ENCODE measurements at places on chromosomes 12 and 14. TPM values are rescaled to one million over a fixed set of nuclear protein-coding genes. Genes with fewer than 3 reads are reported as not detected.

Gene PPP1CC
- polyA plus RNA-seq, result 130 TPM

- H3K4me1 ChIP-seq, result peaks cover 22% of the 10 kb centered on the region
- no peak overlapping the region for H3K4me3 ChIP-seq
- no peak for DNase-seq
- H3K36me3 ChIP-seq, result no peaks in the 10 kb centered on the region
These were observed 24.8 kb downstream of the IL26 start for GRCh38 chr12:68200854-68201253.

DNA sequence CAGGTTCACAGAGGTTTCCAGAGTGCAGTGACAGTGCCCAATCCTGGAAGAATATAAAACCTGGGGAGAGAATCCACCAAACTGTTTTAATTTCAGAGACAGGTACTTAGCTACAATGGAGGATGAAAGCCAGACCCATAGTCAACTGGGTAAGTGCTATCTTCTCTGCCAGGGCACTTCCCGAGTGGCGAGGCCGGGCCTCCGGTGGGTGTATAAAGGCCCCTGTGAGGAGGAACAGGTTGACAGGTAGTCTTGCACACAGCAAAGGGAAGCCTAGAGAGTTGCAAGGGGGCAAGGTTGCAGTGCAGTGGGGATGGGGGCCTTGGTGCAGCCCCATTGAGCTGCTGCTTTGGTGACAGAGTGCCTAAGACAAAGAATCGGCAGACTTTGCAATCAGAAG is 130.7 kb downstream of the SLC38A6 start:
- H3K36me3 ChIP-seq, result no peaks in the 10 kb centered on the region
- no peak for DNase-seq
- H3K27ac ChIP-seq, result no peak overlapping the region

DNA sequence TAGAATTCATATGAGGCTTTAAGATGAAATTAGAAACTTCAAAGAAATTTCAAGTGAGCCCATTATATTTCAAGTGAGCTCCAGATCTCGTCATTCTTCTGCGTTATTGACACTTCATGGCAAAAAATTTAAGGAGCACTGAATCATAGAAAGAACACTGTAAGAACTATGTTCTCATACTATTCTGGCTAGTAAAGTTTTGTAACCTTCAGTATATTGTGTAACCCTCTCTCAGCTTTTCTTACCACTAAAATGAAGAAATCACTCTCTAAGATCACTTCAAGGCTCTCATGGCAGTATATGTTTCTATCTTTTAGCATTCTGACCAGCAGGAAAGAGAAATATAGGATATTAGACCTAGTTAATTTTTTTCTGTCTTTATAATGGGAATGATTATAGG is 6.3 kb downstream of the GPHN start:
- H3K27ac ChIP-seq, result no peak overlapping the region
- H3K36me3 ChIP-seq, result no peaks in the 10 kb centered on the region
- H3K27me3 ChIP-seq, result no peaks in the 10 kb centered on the region

DNA sequence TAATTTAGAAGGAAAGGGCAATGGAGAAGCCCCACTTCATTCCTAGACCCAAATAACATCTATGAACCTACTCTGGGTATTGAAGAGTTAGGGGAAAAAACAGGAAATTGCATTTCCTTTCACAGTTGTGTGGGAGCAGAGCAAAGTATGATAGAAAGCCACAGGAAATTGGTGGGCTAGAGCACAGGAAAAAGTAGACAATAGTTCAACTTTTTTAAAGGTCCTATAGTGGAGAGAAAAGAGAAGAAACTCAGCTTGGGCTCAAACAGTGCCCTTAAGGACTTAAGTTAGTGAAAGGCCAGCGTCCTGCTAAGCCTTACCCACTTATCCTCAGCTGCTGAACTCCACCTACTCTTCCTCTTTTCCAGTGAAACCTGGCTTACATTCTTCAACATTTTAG is 258.1 kb downstream of the DPY19L2 start:
- no peak overlapping the region for H3K4me3 ChIP-seq
- H3K36me3 ChIP-seq, result no peaks in the 10 kb centered on the region
- DNase-seq, result no peak
- H3K27me3 ChIP-seq, result no peaks in the 10 kb centered on the region

Data from CD8-positive, alpha-beta memory T cell (primary cell).